Stimulated activated CD4-positive, alpha-beta T cell treated with anti-CD3 and anti-CD28 coated beads, Interleukin-1b, Interleukin-23, amount 100 ng/mL, for 1 hour (primary cell): ENCODE measurements at places on chromosomes 6 and 20.

DNA sequence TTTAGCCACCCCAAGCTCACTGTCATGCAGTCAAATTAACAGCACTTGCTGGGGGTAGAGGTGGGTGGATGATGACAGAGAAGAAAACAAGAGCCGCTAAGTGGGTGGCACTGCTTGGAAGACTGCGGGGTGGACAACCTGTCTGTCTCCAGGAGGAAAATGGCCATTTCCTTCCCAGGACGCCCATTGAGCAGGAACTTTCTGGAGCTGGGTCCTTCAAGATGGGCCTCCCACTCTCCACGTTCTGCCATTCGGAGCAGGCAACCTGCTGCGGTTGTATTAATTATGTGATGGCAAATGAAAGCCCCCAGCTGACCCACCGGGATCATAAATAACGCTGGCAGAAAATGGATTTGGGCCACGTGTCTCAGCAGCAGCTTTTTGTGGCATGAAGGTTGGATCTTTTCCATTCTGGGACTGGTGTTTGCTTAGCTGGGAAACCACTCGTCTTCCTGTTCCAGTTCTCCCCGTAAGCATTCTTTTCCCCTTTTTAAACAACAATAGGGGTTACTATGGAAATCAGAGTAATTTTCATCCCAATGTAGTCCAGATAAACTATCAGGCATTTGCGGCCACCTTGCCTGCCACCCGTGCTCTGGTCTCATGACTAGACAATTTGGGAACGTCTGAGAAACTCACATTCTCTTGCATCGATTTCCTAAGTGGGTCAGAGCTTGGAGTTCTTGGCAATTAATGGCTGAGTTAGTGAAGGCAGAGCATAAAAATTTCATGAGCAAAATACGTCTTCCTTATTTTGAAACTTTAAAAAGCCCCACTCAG lies 215.5 kb downstream of the ANKRD60 start:
- DNase-seq, result no peak

- DNase-seq, result no peak
Measured at GRCh38 chr20:34562641-34563040, 4.1 kb downstream of the MAP1LC3A start.

DNA sequence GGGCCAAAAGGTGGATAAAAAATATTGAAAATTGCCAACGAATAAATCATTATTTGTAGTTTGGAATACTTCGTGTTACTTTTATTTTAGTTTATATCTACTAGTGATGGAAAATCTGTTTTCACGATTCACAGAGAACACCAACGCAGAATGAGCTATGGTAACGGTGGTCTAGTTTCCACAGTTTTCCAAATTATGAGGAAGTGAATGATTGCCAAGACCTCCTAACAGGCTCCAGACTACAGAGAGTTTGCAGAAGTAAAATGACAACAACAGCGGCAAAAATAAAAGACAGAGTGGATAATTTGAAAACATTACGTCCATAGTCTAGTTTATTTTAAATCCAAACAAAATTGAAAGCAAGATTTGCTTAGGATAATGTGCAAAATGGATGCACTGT lies 57.0 kb upstream of the AIG1 start:
- no peak for DNase-seq

DNA sequence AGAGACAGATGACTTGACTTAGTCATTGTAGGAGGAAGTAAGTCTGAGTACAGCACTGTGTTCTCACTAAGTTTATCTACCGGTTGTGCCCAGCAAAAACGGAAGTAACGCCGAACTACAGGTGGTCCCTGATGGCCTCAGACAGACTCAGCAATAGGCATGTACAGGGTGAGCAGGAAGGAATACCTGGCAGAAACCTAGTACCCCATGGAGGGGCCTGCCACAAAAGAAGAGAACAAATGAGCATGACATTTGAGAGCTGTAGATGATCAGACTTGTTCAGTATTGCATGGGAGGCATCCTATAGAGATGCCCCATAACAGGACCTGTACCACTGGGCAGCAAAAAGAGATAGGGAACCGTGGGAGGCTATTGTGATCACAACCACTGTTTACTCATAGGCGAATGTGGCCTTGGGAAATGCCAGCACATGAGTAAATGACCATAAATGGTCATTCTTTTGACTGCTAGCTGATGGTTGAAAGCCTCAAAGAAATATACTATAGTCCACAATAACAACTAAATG lies 106.4 kb upstream of the TAB2 start:
- no peak for DNase-seq

GRCh38 chr6:132084811-132085509 lies 133.8 kb upstream of the CCN2 start:
- DNase-seq, result no peak

DNA sequence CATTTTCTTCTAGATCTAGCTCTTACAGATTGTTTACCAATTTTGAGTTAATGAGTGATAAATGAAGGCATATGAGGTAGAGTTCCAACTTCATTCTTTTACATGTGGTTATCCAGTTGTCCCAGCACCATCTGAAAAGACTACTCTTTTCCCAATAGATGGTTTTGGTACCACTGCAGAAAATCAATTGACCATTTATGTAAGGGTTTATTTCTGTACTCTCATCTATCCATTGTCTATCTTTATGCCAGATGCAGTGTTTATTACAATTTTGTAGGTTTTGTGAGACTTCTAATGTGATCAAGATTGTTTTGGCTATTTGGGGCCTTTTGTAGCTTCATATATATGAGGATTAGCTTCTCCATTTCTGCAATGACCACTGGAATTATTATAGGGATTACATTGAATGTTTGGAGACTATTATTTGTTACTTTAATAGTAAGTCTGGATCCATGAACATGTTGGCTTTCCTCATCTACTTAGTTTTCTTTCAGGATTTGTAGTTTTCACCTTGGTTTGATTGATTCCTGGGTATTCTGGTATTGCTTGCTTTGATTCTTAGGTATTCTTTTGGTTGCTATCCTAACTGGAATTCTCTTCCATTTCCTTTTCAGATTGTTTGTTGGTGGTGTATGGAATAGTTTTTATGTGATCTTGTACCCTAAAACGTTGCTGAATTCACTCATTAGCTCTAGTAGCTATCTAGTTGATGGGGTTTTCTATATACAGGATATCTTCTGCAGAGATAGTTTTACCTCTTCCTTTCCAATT lies 10.4 kb downstream of the SNRPB start:
- DNase-seq, result no peak

DNA sequence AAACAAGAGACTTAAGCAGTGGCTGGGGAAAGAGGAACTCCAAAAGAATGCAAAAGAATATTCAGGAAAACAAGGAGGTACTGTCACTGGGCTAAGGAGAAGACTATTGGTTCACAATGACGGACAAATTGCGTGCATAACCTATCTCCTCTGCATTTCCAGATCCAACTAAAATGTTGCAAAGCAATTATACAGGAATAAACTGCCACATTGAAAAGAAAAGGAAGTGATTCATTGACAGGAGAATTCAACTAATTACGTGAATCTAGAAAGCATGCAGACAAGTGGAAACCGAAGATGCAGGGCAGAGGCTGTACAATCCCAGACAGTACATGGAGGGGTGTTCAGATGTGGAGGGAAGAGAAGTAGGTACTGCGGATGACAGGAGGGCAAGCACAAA lies 152.8 kb upstream of the RIPOR2 start:
- DNase-seq, result no peak

DNA sequence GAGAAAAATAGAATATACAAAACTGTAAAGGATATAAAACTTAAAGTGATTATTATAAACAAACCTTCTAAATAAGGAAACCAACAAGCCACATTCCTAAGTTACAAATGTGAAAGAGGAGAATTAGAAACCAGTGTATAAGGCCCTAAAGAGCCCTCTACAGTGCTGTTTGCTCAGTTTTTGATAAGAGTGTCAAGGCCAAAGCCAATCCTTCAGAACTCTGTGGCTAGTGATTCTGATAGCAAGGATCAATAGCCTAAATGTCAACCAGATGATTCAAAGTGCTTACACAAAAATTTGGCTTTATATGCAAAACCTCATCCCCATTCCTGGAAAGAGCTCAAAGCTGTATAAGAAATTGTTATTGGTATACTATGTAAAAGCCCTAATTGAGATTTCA lies 104.6 kb upstream of the HTR1E start:
- DNase-seq, result no peak

DNA sequence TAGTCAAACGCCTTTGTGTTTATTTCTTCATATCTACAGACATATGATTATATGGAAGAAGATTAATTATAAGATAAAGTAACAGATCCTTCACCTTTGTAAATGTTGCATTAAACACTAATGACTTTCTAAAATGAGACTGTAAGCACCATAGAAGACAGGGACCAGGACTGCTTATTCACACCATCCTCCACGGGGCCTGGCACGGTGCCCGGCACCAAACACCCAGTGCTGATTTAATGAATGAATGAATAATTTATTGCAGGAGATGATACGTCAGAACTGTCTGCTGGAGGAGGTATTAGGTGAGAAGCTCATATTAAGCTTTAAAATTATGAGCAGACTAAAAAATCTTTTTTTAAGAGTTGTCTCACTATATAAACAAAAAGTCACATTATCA lies 88.3 kb downstream of the SLX4IP start:
- no peak for DNase-seq

GRCh38 chr20:37990571-37991151 lies 42.6 kb downstream of the TTI1 start:
- no peak for DNase-seq

GRCh38 chr6:7543789-7544424 lies 2.4 kb downstream of the DSP start:
- no peak for DNase-seq

GRCh38 chr6:148457137-148457842 lies 114.7 kb downstream of the SASH1 start:
- no peak for DNase-seq

DNA sequence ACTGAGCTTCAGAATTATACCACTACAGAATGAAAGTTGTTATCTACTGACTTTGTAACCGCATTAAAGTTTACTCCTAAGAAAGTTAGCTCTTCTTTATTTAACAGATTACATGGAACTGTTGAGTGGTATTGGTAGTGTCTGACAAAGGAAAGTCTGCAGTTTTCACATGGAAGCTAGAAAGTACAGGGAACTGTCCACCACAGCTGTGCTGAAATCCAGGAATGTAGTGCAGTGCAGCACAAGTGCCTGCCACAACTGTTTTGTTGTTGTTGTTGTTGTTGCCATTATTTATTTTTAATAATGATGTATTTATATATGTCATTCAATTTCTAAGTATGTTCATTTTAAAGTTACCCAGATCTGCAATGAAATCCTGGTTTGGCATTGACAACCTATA lies 464.9 kb downstream of the TBC1D32 start:
- no peak for DNase-seq

DNA sequence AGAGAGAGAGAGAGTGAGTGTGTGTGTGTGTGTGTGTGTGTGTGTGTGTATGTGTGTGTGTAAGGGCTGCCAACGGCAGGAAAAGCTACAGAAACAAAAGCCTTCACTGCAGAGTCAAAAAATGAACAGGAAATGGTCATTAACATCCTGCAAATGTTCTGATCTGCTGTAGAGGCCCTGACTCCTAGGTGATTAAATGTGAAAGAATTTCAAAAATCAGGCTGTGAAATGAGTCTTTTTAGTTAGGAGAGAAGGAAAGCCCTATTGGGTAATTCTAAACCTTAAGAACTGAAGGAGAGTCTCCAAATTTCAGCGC lies 166.5 kb upstream of the MYLIP start:
- no peak for DNase-seq

DNA sequence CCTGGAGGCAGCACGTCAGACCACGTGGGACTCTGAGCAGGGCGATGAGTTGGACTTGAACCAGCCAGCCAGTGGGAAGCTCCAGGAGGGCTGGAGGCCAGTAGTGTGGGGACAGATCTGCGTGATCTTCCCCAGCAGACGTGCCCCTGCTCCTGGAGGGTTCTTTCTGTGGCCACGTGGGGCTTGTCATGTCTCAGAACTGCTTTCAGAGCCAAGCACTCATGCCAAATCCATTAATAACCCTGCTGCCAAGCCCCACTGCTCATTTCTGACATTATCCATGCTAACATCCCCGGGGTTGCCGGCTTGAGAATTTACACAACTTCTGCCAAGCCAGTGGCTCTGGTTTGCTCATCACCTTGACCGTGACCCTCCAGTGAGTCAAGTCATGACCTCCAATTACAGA lies 38.3 kb downstream of the SIRPA start:
- no peak for DNase-seq

DNA sequence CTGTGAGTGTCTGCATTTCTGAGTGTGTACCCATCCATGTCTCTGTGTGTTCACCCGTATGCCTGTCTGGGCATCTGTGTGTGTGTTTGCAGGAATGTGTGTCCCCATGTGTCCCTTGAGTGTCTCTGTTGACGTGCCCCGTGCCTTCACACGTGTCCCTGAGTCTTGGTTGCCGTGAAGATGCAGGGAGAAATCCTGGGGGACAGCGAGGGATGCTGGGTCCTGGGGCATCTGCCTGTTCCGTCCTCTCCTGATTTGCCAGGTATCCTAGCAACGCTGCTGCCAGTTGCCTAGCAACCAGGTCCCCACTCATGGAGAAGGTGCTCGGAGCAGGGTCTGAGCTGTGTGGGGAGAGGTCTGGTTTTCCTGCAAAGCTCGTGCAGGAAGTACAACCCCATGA lies 6.0 kb upstream of the LKAAEAR1 start:
- no peak for DNase-seq

GRCh38 chr6:138546733-138547185 lies 47.5 kb upstream of the NHSL1 start:
- DNase-seq, result no peak

DNA sequence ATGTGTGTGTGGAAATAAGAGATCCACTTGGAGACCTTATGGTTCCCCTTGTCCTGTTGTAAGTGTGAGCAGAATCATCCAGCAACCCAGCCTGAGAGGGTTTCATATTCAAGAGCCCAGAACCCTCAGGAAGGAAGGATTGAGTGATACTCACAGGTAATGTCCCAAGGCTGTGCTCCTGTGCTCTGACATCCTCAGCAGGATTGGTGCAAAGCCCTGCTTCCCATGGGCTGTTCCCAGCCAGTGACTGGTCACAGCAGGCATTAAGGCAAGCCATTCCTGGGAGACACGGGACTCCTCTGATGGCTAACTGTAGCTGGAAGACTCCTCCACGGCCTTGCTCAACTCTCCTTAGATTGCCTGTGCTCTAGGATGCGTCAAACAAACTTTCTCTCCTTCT lies 33.8 kb upstream of the HLA-G start:
- DNase-seq, result no peak

DNA sequence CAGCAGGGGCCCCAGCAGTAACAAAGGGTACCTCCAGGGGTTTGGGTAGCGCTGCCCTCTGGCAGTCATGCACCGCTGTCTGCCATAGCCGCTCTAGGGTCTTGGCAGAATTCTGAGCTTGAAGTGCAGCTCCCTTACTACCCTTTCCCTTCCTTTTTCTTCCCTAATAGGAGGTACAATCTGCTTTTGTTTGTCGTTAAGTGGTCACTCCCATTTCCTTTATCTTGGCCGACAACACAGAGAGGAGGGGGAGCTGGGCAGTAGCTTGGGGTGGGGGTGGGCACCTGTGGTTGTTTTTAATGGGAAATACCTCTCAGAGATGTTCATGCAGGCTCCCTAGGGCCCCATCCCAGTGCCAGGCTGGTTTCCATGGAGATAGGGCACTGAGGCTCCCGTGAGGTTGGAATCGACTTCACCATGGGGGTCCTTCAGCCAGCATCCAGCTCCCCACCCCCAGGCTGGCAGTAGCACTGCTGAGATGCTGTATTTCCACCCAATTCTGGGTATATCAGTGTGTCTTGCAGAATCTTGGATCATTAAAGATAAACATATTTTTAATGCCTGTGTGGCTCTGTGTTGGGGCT lies 18.6 kb downstream of the CCDC167 start:
- DNase-seq, result no peak

GRCh38 chr6:25083784-25084507 lies 148.2 kb upstream of the RIPOR2 start:
- DNase-seq, result no peak

- DNase-seq, result no peak
Measured at GRCh38 chr20:8331740-8332412, 199.8 kb downstream of the PLCB1 start.
